Right renal pelvis (tissue), 4 donors: ENCODE measurements at places on chromosomes 1 and 21. TPM values are rescaled to one million over a fixed set of nuclear protein-coding genes. Genes with fewer than 3 reads are reported as not detected.

DNA sequence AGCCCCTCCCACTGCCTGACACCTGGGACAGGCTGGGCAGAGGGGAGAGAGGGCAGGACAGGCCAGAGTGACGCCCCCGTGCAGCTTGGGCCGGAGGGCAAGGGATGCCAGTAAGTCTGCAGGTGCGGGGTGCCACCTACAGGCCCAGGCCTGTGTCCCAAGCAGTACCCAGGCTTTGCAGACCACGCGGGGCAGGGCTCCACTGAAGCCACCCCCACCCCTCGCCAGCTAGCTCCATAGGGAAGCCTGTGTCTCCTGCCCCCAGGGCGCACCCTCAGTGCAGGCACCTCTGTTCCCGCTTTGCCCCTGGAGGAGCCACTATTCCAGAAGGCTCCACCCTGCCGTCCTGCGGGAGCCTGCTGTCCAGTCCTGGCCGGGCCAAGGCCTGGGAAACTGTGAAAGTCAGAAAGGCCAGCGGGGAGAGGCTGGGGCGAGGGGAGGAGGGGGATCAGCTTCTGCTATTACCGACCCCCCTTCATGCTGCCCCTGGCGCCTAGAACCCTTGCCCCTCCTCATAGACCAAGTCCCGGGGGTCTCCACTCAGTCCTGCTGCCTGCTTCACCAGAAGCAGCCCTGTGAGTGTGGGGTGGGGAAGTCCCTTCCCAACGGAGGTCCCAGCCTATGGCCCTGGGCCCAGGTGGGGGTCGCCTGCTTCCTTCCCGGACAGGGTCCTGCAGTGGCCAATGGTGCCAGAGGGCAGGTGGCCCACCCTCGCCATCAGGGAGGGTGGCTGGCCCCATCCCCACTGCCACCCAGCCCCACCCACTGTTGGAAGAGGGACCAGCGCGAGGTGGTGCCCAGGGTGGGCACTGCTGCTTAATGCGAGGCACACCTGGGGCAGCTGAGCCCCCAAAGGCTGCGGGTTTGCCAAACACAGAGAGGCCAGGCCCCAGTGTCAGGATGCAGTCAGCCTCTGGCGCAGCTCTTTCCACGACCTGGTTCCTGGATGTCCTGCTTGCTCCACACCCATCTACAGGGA, 54.4 kb downstream of the KCNAB2 start:
- no peak for DNase-seq

DNA sequence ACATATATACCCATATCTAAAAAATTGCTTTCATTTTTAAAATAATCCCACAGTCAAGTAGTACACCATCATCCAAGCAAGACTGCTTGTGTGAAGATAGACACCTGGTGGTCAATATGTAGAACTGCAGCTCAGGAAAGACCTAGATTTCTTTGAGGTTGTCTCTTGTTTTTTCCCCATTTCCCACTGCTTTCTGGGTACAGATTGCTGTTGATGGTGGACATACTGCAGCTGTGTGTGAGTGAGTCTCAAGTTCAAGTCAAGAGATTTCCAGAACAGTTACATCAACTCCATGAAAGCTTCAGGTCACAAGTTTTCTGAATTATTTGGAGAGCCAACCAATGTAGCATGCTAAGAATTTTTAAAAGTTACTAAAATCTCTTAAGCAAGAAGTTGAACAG, 306.4 kb downstream of the DUSP10 start:
- DNase-seq = no peak

DNA sequence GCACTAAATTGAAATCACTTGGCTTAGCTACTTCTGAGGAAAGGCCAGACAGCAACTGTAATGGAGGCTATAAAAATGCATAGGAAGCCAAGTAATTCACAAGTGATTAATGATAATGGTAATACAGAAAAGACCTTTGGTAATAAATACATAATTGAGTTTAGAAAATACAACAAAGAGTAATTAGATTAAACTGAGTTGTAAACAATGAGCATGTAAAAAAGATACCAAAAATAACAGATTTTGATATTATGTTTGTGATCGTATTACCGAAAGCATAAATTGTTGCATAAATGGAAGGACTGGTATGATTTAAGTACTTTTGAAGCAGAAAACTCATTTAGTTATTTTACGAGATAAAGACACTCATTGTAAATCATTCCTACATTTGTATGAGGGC, 556.7 kb upstream of the TMPRSS15 start:
- peak; percentile 36 for DNase-seq

CYP4Z1 gene
- 0.19 TPM for polyA plus RNA-seq

RGS16 gene
- 2.4 TPM for polyA plus RNA-seq

FABP3 gene
- 74.7 TPM for polyA plus RNA-seq
